Adrenal gland (tissue), 19 donors: ENCODE measurements at places on chromosomes 6 and 20. TPM values are rescaled to one million over a fixed set of nuclear protein-coding genes. Genes with fewer than 3 reads are reported as not detected.

- no peak for DNase-seq
Observed at GRCh38 chr20:53165452-53165851, 193.3 kb downstream of the TSHZ2 start.

Gene MPC1
- 54.8 TPM for total RNA-seq

Gene FOXF2
- 0.65 TPM for total RNA-seq

DNA sequence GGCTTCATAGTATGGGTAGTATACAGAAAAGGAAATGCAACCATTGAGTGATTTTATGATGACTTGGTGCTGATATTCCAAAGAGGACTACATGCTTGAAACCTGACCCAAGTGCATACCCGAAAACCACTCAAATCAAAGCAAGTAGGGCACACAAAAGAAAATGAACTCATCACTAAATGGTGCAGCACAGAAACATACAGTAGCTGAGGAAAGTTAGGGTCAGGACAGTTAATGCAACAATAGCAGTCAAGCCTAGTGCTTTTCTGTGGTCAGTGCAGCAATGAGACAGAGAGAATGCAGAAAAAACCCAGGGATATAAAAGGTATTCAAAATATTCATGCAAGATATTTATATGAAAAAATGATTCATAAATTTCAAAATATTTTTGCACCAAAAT, 711.1 kb downstream of the EPHA7 start:
- DNase-seq: no peak

DNA sequence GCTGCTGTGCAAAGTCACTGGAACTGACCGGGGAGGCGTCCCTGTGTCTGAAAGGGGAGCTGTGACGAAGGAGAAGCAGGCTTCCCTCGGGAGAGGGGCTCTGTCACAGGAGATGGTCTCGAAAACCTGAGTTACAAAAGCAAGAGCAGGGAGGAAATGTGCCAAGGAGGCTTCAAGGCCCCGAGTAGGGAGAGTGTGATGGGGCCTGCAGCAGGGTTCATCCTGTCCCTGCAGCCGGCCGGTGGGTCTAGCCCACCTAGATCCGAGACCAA, 16.7 kb downstream of the DYNLT1 start:
- no peak for DNase-seq
